ENCODE measurements at places on chromosomes 7 and 10.

- no peak for DNase-seq
Measured at GRCh38 chr10:3400348-3400747, 227.8 kb upstream of the PITRM1 start.

DNA sequence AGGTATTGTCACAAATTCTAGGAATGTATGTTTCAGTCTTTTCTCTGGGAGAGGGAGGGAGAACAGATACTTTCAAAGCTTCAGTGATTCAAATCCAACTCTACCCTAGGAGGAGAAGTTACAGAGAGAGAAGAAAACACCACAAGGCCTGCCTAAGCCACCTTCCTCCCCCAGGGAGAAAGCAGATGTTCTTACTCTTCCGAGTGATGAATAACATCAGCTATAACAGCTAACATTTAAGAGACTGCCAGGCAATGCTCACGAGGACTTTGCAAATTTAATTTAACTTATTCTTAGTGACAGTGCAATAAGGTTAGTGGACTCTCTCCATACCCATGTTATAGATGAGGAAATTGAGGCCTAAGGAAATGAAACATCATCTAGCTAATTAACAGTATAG lies 36.8 kb downstream of the TAS2R41 start:
- DNase-seq = no peak

DNA sequence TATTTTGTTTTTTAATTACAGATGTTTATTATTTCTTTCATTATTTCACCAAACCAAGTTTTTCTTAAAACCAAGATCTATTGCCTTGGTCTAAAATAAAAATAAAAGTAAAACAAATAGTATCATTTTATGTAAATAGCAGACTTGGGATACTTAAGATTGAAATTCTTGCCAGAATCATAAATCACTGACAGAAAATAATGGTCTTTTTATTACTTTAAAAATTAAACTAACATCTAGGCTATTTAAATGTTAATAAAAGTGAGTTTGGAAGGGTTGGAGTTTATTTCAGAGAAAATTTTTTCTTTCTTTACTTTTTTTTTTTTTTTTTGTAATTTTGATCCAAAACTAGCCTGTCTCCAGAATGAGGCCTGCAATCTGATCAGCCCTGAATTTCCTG lies 568.0 kb upstream of the IGFBP3 start:
- no peak for DNase-seq

DNA sequence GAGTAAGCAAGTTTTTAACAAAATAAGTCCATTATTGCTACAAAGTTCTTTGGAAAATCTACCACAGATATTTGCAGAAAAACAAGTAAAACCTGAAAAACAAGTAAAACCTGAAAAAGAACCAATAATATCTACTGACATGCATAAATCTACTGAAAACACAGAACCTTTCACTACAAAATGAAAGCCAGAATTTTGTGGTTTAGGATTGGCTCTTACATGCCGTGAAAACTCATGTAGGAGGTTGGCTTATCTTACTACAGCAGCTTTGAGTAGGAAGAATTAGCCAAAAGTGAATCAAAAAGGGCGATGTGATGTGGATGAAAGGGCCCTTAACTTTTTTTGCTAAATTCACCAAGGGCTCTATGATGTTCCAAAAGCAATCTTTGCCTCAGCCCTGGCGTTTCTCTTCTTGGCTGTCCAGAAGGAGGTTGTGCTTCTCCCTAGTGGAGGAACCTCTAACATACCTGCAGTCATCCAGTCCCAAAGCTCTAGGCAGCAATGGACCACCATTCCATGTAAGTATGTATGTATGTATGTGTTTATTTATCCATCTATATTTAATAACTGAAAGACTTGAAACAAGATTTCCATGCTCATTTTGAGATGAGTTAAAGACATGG lies 93.5 kb upstream of the ZNF804B start:
- no peak for DNase-seq
